ENCODE measurements at places on chromosomes 16 and 17. TPM values are rescaled to one million over a fixed set of nuclear protein-coding genes. Genes with fewer than 3 reads are reported as not detected.

The MYH1 gene
- total RNA-seq, result not detected

The CPHXL2 gene
- not detected for total RNA-seq

The EXOC7 gene
- total RNA-seq, result 193 TPM

The POLR3K gene
- total RNA-seq, result 3.8 TPM

The PPP1R27 gene
- total RNA-seq, result not detected

The SMARCD2 gene
- 16.6 TPM for total RNA-seq

The CSF3 gene
- not detected for total RNA-seq

The SNAI3 gene
- not detected for total RNA-seq

The LCAT gene
- total RNA-seq, result 1.3 TPM

The TBC1D3D gene
- total RNA-seq, result not detected

The CLEC19A gene
- total RNA-seq, result 0.31 TPM

The ALDH3A1 gene
- total RNA-seq, result not detected

The FOXJ1 gene
- 3.8 TPM for total RNA-seq

The MEIOB gene
- total RNA-seq, result not detected

The ABCC6 gene
- not detected for total RNA-seq

The KRT40 gene
- total RNA-seq, result not detected

The SAP30BP gene
- 64.8 TPM for total RNA-seq

The MMP28 gene
- total RNA-seq, result 9.7 TPM

The DBNDD1 gene
- 22.5 TPM for total RNA-seq

The PRSS36 gene
- 0.31 TPM for total RNA-seq

The PIPOX gene
- total RNA-seq, result 4.7 TPM

The CBFA2T3 gene
- total RNA-seq, result 3.8 TPM

The DLX4 gene
- not detected for total RNA-seq

The NPTX1 gene
- 19.7 TPM for total RNA-seq

The IKZF3 gene
- total RNA-seq, result under 0.01 TPM

The SDR42E2 gene
- not detected for total RNA-seq

The PYY gene
- total RNA-seq, result not detected

All from parietal lobe (tissue), 2 donors.